Transverse colon (tissue), 4 donors: ENCODE measurements at places on chromosomes 2 and 18. TPM values are rescaled to one million over a fixed set of nuclear protein-coding genes. Genes with fewer than 3 reads are reported as not detected.

- no peak overlapping the region for H3K4me3 ChIP-seq
- H3K27me3 ChIP-seq = no peaks in the 10 kb centered on the region
- peaks cover 3% of the 10 kb centered on the region for H3K4me1 ChIP-seq
- H3K36me3 ChIP-seq = no peaks in the 10 kb centered on the region
- no peak overlapping the region for H3K27ac ChIP-seq
- DNase-seq = no peak
Measured at GRCh38 chr2:25835906-25836305, 42.4 kb downstream of the ASXL2 start.

CDH2 gene
- not detected for total RNA-seq

DNA sequence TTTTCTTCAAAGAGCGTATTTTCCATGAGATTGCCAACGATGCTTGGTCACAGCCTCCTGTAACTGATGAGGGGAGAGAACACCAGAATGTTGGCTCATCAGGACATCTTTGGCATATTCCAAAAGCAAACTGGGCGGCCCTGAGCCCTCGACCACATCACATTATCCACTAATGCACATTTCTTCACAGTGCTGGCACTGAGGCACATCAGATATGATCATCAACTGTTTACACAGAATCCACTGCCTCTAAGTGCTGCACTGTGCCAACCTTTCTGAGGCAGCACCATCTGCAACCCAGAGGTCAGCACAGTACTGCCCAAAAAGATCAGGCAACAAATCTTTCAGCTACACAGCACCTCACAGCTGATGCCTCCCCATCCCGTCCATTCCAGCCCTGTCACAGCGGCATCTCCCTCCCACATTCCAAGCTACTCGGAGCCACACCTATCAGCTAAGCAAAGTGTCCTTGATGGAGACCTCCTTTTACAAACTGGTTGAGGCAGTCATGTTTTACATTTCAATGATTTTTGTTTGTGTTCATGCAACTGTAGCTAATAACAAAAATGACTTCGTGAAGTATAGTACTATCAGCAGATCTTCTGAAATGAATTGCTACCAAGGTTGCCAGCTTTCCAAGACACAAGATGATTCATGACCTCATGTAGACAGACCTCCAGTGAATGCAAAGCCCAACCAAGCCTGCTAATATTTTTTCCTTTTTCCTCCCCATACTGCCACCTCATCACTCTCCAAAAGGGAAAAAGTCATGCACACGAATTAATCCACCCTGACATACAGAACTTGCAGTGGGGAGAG, 32.3 kb downstream of the MYO5B start:
- no peak overlapping the region for H3K4me3 ChIP-seq
- H3K4me1 ChIP-seq = peaks cover 32% of the 10 kb centered on the region
- H3K27me3 ChIP-seq = no peaks in the 10 kb centered on the region
- H3K36me3 ChIP-seq = no peaks in the 10 kb centered on the region
- no peak for DNase-seq

IL1RL2 gene
- total RNA-seq = not detected

DNA sequence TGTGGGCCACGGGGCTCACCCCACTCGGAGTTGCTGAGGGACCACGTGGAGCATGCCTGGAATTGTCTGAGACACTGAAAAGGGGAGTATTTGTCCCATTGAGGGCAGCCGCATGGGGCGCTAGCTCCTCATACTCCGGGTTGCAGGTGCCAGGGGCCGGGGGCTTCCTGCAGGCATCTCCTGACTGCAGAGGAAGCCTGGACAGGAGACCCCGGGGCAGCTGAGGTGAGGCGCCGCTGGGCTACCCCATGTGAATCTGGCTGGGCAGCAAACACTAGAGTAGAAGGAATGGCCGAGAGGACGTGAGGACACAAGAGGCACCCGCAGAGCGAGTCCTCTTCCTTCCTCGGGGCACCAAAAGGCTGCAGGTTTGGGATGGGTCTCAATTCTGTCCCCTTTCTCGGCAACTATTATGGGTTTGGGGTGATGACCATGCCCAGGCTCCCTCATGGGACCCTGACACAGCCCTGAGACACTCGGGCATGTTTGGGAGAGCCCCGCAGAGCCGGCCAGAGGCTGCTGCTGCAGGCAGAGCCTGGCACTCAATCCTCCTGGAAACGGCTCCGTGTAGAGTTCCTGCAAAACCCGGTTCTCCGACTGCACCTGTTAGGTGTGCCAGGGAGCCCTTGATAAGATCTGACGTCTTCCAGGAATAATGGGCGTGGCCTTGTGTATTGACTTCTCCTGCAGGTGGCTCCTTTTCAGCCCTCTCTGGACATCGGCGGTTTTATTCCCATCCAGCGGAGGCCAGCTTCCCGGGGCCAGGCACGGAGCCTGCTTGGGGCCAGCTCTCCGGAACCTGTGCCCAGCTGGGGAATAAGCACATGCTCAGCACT, 77.0 kb downstream of the CTIF start:
- no peak overlapping the region for H3K27ac ChIP-seq
- no peaks in the 10 kb centered on the region for H3K36me3 ChIP-seq
- no peaks in the 10 kb centered on the region for H3K27me3 ChIP-seq
- H3K4me3 ChIP-seq = no peak overlapping the region

FMNL2 gene
- total RNA-seq = 9.2 TPM

CABYR gene
- total RNA-seq = 1.5 TPM

DNA sequence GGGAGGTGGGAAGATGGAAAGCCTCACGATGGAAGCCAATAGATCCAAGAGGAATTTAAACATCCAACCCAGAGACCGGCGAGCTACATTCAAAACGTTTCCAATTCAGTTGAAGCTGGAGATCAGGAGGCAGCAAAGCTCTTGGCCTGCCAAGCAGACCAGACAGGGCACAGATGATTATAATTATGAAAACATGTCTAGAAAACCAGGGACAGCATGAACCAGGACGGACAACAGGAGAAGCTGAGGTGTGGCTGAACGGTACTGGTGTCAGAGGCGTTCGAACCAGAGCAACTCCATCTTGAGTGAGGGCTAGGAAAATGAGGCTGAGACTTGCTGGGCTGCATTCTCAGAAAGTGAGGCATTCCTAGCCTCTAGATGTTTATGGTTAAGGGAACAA, 102.2 kb upstream of the CCDC150 start:
- no peaks in the 10 kb centered on the region for H3K36me3 ChIP-seq
- no peaks in the 10 kb centered on the region for H3K4me1 ChIP-seq
- DNase-seq = no peak
- H3K27me3 ChIP-seq = no peaks in the 10 kb centered on the region
- H3K27ac ChIP-seq = no peak overlapping the region

ALPP gene
- not detected for total RNA-seq
